ENCODE measurements at places on chromosomes 13 and 19. TPM values are rescaled to one million over a fixed set of nuclear protein-coding genes. Genes with fewer than 3 reads are reported as not detected.

The MYH14 gene
- 6.4 TPM for total RNA-seq

The LIN7B gene
- 7.1 TPM for total RNA-seq

The TJP3 gene
- 0.49 TPM for total RNA-seq

The SYNE4 gene
- total RNA-seq: 0.14 TPM

The CLC gene
- total RNA-seq: not detected

The AMER2 gene
- not detected for total RNA-seq

The GPR180 gene
- total RNA-seq: 3.1 TPM

The ZNF85 gene
- total RNA-seq: 0.24 TPM

The SYCN gene
- total RNA-seq: not detected

The NANOS3 gene
- 3.3 TPM for total RNA-seq
